Glutamatergic neuron (in vitro differentiated cells): ENCODE measurements at places on chromosomes 7 and 10. TPM values are rescaled to one million over a fixed set of nuclear protein-coding genes. Genes with fewer than 3 reads are reported as not detected.

GRCh38 chr10:3868271-3868664 is 83.3 kb upstream of the KLF6 start:
- DNase-seq: no peak

DNA sequence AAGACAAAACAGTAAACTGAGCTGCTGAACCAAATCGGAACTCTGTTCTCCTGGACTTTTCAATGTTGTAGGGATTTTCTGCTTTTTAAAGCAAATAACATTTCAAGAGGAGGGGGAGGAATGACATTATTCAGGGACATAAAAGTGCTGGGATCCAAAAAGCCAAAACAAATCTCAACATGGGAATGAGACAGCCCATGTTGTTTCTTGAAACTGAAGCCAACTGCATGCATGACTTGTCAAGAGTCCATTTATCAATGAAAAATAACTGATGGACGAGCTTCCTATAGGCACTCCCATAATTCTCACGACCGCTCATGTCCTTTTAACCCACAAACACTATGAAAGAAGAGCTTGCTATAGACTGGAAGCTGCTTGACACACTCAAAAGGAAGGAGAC is 27.8 kb downstream of the FAM53B start:
- no peak for DNase-seq

DNA sequence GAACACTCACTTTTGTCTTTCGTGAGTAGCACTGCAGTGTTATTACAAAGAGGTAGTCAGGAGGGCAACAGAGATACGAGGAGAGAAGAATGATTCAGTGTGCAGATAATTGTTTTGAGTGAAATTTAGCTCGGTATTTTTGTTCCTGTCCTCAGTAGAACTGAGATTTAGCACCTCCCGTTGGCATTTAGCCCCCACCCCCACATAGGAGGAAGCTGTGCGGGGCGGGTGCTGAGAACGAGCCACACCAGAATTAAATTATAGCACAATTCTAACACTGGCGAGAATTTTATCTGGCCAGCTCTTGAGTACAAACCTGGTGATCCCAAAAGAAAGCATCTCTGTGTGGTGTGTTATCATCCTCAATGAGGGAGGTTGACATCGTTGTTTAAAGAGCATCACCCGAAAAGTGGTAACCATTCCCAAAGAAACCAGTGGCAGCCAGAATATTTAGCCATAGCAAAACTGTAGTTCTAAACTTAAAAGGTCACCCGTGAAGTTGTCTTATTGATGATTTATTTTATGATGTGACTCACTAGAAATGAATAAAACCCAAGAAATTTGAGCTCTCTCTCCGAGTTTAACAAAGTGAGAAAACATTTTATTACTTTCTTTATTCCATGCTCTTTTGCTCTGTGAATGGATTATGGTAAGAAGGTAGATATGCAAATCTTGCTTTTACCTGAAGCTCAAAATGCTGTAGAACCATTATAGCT is 612.2 kb downstream of the SUGCT start:
- DNase-seq: no peak

- DNase-seq: no peak
Measured at GRCh38 chr10:65275296-65275695, 1650.5 kb upstream of the LRRTM3 start.

Gene OR2A42
- not detected for total RNA-seq

Gene VIPR2
- total RNA-seq: not detected
